ENCODE measurements at places on chromosomes 2 and 18.

DNA sequence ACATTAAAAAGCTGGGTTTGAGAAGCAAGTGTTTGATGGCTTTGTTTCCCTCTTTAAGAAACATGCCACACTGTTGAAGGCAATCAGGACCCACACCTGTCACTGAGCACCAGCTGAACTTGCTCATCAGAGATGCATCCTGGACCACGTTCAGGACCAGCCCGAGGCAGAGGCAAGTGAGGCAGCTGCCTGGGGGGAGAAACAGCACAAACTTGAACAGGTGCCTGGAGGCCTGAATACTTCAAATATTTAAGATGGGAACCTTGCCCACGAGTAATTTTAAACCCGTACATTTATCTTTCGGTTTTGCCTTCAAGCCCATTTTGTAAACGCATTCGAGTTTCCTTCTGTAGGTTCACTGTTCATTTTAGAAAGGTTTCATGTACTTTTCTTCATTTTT lies 421.3 kb downstream of the NYAP2 start:
- DNase-seq, result peak; percentile 49

- no peak for DNase-seq
Measured at GRCh38 chr2:135451966-135452365, 79.1 kb downstream of the ZRANB3 start.

DNA sequence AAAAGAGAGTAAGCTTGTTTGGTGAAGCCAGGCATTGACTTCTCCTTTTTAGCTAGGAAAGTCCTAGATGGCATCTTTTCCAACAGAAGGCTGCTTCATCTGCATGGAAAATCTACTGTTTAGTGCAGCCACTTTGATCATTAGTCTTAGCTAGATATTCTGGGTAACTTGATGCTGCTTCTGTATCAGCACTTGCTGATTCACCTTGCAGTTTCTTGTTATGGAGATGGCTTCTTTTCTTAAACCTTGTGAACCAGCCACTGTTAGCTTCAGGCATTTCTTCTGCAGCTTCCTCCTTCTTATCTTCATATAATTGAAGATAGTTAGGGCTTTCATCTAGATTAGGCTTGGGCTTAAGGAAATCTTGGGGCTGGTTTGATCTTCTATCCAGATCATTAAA lies 639.7 kb downstream of the TDRD15 start:
- DNase-seq, result no peak

GRCh38 chr2:144151851-144152250 lies 368.1 kb downstream of the ZEB2 start:
- no peak for DNase-seq

DNA sequence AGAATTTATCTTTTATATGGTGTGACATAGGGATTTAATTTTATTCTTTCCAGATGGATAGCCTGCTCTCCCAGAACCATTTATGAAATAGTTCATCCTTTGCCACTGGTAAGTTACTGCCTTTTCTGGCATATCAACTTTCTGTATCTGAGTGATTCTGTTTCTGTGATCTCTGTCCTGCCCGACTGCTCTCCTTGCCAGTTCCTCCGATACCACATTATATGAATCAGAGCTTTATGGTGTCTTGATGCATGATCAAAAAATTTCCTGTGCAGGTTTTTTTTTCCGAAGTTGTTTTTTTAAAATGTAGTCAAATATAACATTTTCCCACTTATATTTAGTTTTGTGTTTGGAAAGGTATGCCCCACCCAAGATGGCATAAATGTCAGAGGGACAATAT lies 242.5 kb downstream of the CYP26B1 start:
- no peak for DNase-seq

DNA sequence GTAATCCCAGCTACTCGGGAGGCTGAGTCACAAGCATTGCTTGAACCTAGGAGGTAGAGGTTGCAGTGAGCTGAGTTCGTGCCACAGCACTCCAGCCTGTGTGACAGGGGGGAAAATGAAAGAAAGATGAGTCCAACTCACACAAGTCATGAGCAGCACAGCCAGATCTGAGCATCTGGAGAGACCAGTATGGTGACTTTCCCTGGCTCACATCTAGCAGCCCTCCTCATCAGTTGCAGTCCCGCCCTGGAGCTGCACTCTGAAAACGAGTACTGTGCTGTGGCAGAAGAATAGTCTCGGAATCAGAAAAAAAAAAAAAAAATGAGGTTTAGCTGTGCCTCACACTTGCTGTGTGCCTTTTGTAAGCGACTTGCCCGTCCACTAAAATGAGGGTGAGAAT lies 74.4 kb upstream of the TRIB2 start:
- no peak for DNase-seq

DNA sequence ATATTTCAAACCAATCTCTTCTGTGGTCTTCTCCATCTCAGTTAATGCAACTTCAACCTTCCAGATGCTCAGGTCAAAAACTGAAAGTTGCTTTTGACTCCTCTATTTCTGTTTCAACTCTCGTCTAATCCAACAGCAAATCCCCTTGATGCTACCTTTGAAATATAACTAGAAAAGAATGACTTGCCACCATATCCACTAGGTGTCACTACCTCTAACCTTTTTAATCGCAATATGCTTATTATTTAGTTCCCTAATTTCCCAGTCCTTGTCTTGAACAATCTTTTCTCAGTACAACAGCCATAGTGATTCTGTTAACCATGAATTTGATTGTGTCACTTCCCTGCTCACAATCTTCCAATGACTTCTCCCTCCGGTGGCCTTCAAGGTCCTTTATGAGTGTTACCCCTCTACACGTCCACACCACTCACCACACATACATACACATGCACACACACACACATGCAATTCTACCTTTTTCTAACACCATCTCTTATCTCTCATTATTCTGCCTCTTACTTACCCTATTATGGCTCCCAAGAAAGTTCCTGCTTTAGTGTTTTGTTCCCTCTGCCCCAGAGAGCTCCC lies 245.5 kb upstream of the KCNJ3 start:
- no peak for DNase-seq
